ENCODE measurements at places on chromosomes 13 and 19.

DNA sequence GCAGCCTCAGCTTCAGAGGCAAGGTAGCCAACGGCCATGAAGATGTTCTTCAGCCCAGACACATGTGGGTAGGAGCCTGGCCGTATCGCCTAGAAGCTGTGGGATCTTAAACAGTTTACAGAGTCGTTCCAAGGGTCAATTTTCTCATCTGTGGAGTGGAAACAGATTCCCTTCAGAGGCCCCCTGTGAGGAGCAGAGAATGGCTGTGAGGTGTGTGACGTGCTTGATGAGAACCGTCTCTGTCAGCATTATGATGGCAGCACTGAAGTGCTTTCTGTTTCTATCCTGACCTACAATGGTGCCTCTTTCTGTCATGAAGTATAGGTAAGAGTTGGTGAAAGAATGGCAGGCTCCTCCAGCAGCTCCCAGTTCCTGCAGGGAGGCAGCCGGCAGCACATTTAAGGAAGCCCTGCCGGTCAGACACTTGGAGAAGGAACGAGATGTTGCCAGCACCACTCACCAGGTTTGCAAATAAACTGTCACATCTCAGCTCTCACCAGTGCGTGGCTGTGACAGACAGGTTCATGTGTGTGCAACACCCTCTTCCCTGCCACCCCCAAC lies 277.3 kb downstream of the FOXO1 start:
- no peak for DNase-seq

DNA sequence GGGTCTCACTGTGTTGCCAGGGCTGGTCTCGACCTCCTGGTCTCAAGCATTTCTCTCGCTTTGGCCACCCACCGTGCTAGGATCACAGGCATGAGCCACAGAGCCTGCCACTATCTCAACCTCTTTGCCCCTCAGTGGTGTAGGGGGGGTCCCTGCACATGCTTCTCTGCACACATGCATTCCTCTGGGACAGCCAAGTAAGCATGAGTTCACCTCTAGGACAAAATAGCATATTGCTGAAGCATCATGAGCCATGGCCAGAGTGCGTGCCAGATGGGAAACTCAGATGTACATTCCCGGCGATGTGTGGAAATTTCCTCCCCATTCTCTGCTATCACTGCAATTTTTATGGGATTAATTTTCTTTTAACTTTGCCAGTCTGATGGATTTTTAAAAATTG lies 23.1 kb downstream of the CHAF1A start:
- peak; percentile 19 for DNase-seq

GRCh38 chr13:27578121-27579030 lies 42.0 kb downstream of the LNX2 start:
- no peak for DNase-seq

DNA sequence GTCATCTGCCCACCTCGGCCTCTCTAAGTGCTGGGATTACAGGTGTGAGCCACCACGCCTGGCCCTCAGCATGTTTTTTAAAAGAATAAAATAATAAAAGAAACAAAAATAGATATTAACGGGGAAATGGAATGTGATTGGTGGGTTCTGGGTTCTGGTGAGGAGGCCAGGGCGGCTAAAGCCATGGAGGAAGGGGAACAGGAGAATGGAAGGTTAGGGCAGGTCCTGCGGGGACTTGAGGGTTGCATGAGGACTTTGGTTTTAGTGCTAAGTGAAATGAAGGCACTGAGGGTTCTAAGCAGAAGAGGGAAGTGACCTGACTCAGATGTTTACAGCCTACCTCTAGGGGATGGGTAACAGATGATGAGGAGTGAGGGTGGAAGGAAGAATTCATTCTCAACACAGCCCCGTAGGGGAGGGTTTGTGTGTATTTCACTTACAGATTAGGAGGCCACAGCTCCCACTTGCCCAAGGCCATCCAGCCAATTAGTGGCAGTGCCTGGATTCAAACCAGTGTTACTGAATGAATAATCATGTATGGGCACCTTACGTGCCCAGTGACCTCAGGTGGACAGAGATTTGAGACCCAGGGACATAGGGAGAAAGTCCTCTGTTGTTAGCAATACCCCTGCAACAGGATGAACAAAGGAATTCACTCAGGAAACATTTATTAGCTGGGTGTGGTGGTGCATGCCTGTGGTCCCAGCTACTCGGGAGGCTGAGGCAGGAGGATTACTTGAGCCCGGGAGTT lies 6.7 kb upstream of the MRPL4 start:
- no peak for DNase-seq

DNA sequence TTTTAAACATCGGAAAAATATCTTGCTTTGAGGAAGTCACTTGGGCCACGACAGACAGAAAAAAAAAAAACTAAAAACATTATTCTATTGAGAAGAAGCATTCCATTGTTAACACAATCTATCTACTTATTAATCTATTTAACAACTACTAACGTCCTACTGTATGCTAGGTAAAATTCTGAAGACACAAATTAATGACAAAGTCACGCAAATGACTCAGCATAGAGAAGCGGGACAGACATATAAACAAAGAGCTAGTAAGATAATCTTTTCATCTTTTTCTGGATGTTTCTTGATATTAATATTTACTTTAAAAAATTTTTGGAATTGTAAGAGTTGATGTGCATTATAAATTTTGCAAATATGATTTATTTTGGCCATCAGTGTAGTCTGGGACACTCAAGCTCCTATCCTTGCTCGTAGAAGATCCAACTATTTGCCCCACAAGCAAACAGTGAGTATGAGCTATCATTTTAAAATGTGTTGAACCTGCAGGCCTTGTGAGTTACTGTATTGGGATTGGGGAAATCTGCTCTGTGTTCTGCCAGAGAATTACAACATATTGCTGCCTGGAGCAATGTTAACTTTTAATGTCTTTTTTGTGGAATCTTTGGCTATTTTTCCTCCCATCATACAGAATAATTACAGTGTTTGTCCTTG lies 109.1 kb downstream of the PCDH9 start:
- DNase-seq, result no peak

GRCh38 chr19:47471733-47472457 lies at the start of gene SLC8A2:
SLC8A2 (minus strand) TSS chr19:47471893; CDS start chr19:47466403, 5,490 bp downstream.
- DNase-seq, result no peak

DNA sequence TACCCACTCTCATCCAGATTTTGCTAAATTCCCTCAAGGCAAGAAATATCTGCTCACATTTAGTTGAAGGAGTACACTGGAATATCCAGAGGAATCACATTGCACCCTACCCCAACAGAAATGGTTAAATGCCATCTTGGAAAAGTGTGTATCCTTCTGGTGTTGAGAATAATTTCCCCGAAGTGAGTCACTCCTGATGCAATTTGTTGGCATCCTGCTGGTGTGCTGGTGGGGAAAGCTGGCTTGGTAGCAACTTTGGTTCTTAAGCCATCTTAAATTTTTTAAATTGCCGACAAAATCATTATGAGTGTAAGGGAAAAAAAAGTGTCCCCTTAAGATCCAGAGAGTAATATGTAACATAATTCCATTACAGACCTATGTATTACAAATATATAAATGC lies 337.3 kb upstream of the DACH1 start:
- DNase-seq, result no peak

- DNase-seq, result no peak
Observed at GRCh38 chr19:32171719-32172151, 173.7 kb upstream of the ZNF507 start.

GRCh38 chr13:76440568-76440967 lies 445.6 kb downstream of the KCTD12 start:
- DNase-seq, result no peak

DNA sequence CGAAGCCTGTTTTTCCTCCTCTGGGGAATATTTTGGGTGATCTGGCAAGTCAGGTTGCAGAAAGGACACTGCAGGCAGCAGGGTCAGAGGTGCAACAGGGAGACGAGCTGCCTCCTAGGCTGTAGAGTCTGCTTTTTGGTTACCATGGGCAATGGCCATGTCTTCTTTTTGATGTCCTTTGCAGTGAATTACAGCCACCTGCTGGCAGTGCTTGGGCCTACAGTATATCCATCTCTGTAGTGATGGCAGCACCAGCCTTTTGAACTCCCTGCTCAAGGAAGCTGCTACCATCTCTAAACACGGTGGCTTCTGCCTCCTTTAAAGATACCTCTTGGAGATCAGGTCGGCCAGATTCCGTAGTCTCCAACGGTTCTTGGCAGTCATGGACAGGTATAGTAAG lies 73.9 kb downstream of the WTIP start:
- DNase-seq, result no peak

Data from HFF-Myc (cell line).